Activated CD8-positive, alpha-beta memory T cell treated with anti-CD3 and anti-CD28 coated beads for 4 hours (primary cell): ENCODE measurements at places on chromosomes 6 and 20.
A peak's percentile ranks its signal among the peaks of the same experiment; 100 is the strongest.

DNA sequence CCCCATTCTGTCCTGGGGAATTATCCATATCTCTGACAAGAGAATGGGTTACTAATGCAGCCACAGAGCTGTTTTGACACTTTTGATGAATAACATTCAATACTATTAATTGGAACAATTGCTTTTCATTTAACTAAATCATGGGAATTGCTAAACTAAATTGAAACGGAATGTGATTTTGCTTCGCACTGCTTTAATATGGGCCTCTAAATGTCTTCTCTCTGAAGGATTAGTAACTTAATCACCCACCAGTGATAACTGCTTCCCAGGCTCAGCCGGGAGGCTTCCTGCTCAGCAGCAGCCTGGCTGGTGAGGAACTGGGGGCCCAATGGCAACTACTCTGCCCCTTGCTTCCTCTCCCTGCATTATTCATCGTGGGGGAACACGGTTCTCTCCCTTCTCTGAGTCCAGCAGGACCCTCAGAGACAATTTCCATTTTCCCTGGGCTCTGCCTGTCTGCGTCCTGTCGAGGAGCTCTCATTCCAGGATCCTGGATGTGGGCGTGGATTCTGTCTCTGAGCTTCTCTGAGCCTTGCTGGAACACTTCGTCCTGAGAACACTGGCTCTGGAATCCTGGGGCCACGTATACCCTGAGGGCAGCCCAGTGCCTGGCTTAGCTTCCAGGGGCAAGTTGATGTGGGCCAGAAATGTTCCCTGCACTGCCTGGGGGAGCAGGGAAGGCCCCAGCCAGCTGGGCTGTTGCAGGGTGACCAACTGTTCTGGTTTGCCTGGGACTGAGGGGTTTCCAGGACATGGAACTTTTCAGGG is 308.9 kb downstream of the DHX35 start:
- DNase-seq, result no peak

DNA sequence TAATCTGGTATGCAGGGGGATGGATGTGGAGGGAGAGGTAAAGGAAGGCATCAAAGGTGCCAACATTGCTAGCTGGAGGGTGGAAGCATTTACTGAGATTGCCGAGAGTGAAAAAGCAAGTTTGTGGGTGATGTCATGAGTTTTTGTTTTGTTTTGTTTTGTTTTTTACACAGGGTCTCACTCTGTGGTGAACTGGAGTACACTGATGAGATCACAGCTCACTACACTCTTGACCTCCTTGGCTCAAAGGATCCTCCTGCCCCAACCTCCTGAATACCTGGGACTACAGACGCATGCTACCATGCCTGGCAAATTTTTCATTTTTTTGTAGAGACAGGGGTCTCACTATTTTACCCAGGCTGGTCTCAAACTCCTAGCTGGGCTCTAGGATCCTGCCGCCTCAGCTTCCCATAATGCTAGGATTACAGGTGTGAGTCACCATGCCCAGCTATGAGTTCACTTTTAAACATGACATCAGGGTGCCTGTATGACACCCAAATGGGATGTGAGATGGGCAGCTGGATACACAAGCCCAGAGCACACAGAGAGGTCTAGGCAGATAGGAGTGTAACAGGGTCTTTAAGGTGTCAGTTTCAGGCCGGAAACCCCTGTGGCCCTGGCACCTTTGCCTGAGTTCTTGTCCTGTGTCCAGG is 35.1 kb upstream of the HMGA1 start:
- DNase-seq, result no peak

DNA sequence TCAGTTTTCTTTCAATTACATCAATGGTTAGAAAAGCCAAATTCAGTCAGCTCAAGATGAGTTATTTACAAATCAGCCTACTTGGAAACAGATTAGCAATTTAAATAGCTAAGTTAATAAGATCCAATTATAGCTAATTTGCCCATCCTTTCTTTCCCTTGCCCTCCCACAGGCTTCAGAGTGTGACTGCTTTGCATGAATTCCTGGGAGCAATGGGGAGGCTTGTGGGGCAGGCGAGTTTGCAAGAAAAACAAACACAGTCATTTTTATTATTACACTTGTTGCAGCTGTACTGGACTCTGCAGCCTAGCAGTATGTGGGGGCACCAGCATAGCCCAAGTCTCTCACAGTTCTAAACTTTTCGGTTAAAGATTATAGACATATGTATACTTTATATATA is 219.0 kb downstream of the NKAIN2 start:
- no peak for DNase-seq

DNA sequence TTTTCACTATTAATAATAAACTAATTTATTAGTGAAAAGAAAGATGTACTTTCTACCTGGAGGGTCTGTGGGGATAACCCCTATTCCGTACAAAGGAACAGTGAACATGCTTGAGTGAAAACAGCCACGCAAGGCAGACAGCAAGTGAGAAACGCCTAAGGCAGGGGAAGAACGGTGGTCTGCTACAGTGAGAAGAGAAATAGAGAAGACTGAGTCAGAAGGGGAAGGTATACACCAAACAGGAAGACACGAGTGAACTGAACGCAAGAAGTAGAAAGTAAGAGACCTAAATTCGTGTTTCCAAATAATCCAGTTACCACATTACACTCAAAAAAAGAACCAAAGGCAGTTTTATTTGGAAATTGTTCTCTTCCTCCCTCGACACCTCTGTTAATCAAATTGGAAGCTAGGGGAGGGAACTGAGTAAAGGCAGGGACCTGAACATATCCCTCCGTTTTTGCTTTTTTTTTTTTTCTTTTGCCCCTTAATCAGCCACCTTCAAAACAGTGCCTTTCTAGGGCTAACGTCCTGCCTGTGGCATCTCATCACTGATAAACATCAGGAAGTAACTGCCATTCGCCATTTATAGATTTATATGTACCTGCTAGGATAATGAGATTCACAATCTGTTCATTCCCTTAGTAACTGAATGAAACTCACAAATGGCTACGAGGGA is 48.9 kb downstream of the ATXN1 start:
- DNase-seq, result no peak

- DNase-seq, result no peak
Observed at GRCh38 chr6:54621285-54621684, 225.3 kb upstream of the FAM83B start.

DNA sequence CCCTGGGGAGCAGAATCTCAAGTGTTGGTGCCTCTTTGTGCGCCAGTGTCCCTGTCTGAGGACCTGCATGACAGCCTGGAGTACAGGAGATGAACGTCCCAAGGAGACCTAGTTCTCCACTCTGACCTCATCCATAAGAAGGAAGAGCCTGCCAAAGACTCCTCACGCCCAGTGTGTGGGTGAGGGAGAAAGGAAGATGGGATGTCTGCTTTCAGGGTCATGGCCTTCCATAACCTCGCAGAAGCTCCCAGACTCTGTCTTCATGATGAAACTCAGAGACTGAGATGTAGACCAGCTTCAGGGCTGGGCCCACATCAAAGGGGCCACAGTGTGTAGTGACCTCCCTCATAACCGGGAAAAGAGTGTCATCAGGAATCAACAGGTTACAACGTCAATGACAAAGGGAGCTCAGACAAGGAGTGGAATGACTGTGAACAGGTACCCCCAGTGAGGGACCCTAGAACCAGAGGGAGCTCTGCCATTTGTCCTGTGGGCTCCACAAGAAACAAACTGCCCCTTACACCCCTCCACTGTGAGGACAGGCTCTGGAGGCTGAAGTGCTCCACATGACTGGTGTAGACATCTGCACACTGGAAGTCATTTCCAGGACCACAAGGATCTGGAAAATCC is 8.1 kb downstream of the HLA-DQB1 start:
- no peak for DNase-seq

GRCh38 chr6:6654599-6655575 is 66.4 kb downstream of the LY86 start:
- DNase-seq, result peak; percentile 26

DNA sequence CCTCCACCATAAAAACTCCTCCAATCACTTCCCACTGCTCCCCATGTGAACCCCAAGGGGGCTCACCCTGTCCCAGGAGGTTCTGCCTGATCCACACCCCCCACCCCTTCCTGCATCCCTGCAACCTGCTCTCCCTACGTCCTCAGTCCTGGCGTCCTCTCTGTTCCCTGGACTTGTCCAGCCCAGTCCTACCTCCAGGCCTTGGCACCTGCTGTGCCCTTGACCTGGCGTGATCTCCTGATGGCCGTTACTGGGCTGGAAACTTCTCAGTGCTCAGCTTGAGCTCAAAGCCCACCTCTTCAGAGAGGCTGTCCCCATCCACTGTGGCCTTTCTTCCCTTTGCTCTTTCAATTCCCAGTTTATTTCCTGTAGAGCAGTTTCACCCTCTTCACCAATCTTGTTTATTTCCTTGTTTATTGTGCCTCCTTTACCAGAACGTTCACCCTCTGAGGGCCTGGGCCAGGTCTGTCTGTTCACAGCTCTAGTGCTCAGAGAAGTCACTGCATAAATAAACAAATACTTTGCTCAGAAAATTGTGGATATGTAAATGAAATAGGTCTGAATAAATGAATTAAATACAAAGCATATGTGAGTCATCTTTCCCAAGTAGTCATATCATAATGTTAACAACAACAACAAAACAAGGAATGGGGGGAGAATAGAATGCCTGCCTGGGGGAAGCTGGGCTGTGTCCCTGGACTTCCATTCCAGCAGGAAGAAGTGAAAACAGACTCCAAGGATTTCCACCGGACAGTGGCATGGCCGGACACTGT is 175.7 kb upstream of the SULF2 start:
- DNase-seq, result no peak

GRCh38 chr6:167826896-167827582 is at the start of gene AFDN:
Gene AFDN (plus strand): TSS chr6:167826911. CDS start chr6:167827133, 222 bp downstream.
- DNase-seq, result no peak

DNA sequence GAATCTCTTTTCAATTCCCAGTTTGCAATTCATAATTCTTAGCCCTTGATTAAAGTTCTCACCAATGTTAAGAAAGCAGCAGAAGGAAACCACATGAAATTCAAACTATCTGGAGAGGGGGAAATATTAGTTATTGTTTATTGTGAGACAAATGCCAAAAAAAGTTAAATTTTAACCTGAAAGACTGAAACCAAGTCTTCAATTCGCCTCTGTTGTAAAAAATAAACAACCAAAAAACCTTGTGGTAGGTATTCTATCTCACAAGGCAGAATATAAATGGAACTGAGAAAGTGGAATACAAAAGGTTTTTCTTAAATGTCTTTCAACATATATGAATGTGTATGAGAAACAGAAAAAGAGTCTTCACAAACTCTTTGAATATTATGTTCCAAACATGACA is 24.8 kb downstream of the TMX4 start:
- DNase-seq, result no peak

GRCh38 chr20:37225146-37225545 is 36.5 kb downstream of the GHRH start:
- DNase-seq, result no peak

DNA sequence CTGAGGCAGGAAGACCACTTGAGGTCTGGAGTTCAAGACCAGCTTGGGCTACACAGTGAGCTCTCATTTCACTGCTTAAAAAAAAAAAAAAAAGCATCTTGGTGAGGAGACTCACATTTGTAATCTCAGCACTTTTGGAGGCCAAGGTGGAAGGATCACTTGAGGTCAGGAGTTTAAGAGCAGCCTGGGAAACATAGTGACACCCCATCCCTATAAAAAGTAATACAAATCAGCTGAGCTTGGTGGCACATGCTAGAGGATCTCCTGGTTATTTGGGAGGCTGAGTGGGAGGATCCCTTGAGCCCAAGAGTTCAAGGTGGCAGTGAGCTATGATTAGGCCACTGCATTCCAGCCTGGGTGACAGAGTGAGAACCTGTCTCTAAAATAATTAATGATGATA is 29.4 kb upstream of the SYNCRIP start:
- no peak for DNase-seq

- no peak for DNase-seq
Observed at GRCh38 chr6:148348335-148348734, 5.7 kb downstream of the SASH1 start.

GRCh38 chr6:107823047-107823557 is 1.0 kb downstream of the SCML4 start:
- no peak for DNase-seq

DNA sequence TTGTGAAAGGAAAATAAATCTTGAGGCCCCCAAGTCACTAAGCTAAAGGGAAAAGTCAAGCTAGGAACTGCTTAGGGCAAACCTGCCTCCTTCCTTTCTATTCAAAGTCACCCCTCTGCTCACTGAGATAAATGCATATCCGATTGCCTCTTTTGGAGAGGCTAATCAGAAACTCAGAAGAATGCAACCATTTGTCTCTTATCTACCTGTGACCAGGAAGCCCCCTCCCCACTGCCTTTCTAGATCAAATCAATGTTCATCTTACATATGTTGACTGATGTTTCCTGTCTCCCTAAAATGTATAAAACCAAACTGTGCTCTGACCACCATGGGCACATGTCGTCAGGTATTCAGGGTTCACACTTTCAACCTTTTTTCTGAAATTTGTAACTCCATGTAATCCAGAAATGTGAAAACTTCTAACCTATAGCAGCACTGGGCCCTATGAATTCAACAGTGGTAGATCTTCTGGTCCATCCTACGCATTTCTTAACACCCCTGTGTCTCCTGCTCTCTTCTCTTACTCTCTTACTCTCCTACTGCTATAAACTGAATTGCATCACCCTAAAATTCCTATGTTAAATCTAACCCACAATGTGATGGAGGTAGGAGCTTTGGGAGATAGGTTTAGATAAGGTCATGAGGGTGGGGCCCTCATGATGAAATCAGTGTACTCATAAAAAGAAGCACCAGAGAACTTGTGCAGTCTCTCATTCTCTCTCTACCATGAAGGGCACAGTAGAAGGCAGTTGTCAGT is 89.3 kb downstream of the EPB41L2 start:
- no peak for DNase-seq

- DNase-seq, result no peak
Observed at GRCh38 chr20:19354950-19355349, 142.5 kb downstream of the SLC24A3 start.

GRCh38 chr6:27138406-27138805 is 109.1 kb upstream of the PRSS16 start:
- no peak for DNase-seq

- DNase-seq, result no peak
Observed at GRCh38 chr20:20808016-20808415, 95.6 kb upstream of the RALGAPA2 start.

DNA sequence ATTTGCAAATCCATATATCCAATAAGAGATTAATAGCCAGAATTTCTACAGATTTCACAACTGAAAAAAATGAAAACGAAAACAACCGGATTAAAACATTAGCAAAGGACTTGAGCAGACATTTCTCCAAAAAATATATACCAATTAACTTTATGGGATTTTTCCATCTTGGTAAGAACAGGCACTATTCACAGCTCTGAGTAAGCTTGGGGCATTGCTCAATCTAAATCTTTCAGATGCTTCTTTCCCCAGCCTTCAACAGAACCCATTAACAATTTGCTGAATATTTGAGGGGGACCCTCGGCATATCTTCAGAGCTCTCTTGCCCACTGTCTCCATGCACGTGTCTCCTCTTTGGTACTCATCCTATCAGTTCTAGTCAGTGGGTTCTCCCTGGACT is 111.7 kb upstream of the CD93 start:
- no peak for DNase-seq

- DNase-seq, result no peak
Observed at GRCh38 chr20:23257848-23258746, 92.5 kb upstream of the NXT1 start.

GRCh38 chr6:31579119-31579505 is 3.1 kb downstream of the LTB start:
- DNase-seq, result no peak

GRCh38 chr20:24722586-24722985 is 226.5 kb upstream of the CST7 start:
- no peak for DNase-seq

GRCh38 chr6:114987281-114987680 is 644.5 kb upstream of the HS3ST5 start:
- DNase-seq, result no peak

GRCh38 chr6:57089265-57089664 is 723 bp upstream of the ZNF451 start:
- DNase-seq, result no peak

- no peak for DNase-seq
Observed at GRCh38 chr6:15457121-15457650, 205.6 kb downstream of the DTNBP1 start.
